Endothelial cell (in vitro differentiated cells): ENCODE measurements at places on chromosomes 6 and 20. TPM values are rescaled to one million over a fixed set of nuclear protein-coding genes. Genes with fewer than 3 reads are reported as not detected.

DNA sequence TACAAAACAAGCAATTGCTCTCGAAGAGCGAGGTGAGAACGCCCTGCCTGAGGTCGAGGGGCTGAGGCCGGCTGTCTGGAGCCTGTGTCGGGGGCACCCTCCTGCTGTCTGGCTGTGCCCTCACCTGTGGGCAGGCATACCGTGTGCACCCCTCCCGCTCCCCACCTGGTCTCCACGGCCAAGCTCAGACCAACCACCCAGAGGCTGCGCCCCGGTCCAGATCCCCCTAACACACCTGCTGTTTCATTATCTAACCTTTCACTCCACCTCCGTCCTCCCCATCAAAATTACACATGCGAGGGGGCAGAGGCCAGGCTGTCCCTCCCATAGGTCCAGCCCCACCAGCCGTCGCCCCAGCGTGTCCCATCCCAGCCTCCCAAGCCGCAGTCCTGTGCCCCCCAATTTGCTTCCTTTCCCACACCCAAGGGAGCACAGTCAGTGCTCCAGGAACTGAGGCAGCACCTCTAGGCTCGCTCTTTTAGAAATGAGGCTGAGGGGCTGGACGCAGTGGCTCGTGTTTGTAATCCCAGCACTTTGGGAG is 35.2 kb downstream of the NTSR1 start:
- peaks cover 8% of the 10 kb centered on the region for H3K4me1 ChIP-seq
- no peak overlapping the region for H3K4me3 ChIP-seq
- no peaks in the 10 kb centered on the region for H3K36me3 ChIP-seq
- no peak for DNase-seq

DNA sequence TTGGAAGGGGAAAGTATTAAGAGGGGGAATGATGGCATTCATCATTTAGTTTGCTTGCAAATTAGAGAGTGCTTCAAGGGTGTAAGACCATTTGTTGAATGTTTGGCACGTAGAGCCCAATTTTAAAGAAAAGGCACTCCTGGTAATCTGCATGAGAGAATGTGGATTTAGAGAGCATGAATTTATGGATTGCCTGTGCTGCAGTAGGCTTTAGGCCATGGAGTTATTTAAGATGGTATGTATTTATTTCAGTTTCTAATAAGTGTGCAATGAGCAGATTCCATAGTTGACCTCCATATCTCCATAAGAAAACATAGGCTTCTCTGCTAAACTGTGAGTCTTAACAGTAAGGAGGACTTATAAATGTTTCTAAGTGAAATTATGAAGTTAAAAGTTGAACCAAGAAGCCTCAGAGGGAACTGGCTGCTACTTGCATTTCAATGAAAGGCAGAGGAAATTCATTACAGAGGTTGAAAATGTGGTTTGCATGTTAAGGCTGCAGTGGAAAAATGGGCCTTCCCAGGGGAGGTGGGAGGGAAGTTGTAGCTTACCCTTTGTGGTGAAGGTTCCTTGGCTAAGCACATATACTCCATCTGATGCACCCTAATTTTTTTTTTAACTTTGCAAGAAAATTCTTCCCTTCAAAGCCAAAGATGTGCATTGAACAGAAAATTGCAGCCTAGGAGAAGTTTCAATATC is 134.2 kb downstream of the CARMIL1 start:
- no peak for DNase-seq
- H3K36me3 ChIP-seq: no peaks in the 10 kb centered on the region
- H3K27me3 ChIP-seq: peaks cover 3% of the 10 kb centered on the region
- peaks cover 42% of the 10 kb centered on the region for H3K4me1 ChIP-seq

GRCh38 chr20:59987135-59987534 is 28.9 kb downstream of the CDH26 start:
- no peak for DNase-seq
- H3K4me1 ChIP-seq: peaks cover 2% of the 10 kb centered on the region
- H3K4me3 ChIP-seq: no peak overlapping the region
- no peaks in the 10 kb centered on the region for H3K36me3 ChIP-seq
- no peaks in the 10 kb centered on the region for H3K27me3 ChIP-seq

DNA sequence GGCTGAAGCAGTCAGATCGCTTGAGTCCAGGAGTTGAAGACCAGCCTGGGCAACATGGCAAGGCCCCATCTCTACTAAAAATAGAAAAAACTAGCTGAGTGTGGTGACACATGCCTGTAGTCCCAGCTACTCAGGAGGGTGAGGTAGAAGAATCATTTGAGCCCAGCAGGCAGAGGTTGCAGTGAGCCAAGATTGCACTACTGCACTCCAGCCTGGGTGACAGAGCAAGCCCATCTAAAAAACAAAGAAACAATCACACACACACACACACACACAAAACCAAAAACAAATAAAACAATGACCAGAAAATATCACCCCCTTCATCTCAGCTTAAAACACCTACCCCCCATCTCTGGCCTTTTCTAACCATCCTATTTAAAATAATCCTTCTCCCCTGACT is 68.0 kb downstream of the BTBD9 start:
- no peak overlapping the region for H3K4me3 ChIP-seq
- H3K27me3 ChIP-seq: no peaks in the 10 kb centered on the region
- H3K27ac ChIP-seq: no peak overlapping the region
- H3K36me3 ChIP-seq: no peaks in the 10 kb centered on the region
- no peak for DNase-seq

DNA sequence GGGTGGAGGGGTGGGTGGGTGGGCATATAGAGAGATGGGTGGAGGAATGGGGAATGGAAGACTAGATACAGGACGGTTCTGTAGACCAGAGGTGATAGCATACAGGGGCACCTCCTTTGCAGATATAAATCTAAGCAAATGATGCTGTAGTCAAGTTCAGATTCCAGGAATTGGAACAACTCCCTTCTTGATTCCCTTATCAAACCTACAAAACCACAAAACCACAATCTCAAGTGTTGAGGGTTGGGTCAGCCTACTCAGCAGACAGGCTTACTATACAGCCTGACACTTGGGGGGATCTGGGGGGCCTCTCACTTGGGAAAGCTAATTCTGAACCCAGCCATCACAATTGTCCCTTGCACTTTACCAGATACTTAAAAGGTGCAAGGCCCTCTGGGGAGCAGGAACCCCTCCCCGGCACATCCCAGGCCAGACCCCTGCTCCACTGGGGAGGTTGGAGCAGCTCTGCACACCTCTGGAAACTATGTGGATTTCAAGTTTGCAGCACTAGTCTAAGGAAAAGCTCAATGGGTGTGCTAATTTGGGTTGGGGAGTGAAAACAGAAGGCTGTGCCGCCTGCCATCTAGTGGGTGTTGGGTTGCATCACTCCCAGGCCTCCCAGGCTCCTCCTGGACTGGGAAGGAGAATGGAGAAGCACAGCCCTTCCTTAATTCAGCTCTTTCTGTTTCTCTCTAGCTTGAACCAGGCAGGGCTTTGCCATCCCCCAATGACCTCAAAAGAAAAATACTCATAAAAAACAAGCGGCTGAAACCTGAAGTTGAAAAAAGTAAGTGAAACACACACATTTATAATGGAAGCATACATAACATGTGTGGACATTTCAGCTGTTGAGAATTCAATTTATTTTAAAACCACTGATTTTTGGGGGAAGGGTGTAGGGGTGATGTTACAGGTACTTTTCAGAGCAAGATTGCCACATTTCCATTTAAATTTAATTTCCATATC is 121.2 kb upstream of the LAMP5 start:
- no peak overlapping the region for H3K4me3 ChIP-seq
- no peak overlapping the region for H3K27ac ChIP-seq
- peaks cover 2% of the 10 kb centered on the region for H3K27me3 ChIP-seq

- H3K4me1 ChIP-seq: peaks cover 4% of the 10 kb centered on the region
- peaks cover 6% of the 10 kb centered on the region for H3K36me3 ChIP-seq
- no peak overlapping the region for H3K4me3 ChIP-seq
- no peaks in the 10 kb centered on the region for H3K27me3 ChIP-seq
- no peak overlapping the region for H3K27ac ChIP-seq
- DNase-seq: no peak
Measured at GRCh38 chr6:139152088-139152891, 17.4 kb downstream of the HECA start.

GRCh38 chr6:163314791-163315470 is 99.6 kb upstream of the QKI start:
- H3K36me3 ChIP-seq: no peaks in the 10 kb centered on the region
- H3K27me3 ChIP-seq: peaks cover under 1% of the 10 kb centered on the region
- H3K4me3 ChIP-seq: no peak overlapping the region
- no peaks in the 10 kb centered on the region for H3K4me1 ChIP-seq
- DNase-seq: no peak

- H3K27ac ChIP-seq: no peak overlapping the region
- peaks cover 4% of the 10 kb centered on the region for H3K27me3 ChIP-seq
- no peak for DNase-seq
- H3K4me3 ChIP-seq: no peak overlapping the region
- peaks cover 13% of the 10 kb centered on the region for H3K4me1 ChIP-seq
Measured at GRCh38 chr20:38628580-38629470, 27.2 kb downstream of the ARHGAP40 start.

DNA sequence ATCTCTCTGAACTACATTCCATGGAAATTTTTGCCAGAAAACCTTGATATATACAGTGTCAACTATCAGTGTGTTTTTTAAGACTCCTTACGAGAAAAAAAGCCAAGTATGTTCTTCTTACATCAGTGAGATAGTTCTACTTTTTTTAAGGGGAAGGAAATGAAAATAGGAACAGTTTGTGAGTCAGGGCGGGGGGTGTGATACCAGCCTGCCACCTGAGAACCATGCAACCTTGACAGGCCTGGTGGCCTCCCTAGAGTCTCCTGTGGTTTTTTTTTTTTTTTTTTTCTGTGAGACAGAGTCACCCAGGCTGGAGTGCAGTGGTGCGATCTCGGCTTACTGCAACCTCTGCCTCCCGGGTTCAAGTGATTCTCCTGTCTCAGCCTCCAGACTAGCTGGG is 96.3 kb upstream of the GCM1 start:
- H3K4me1 ChIP-seq: no peaks in the 10 kb centered on the region
- DNase-seq: no peak
- H3K27me3 ChIP-seq: no peaks in the 10 kb centered on the region
- H3K4me3 ChIP-seq: no peak overlapping the region

DNA sequence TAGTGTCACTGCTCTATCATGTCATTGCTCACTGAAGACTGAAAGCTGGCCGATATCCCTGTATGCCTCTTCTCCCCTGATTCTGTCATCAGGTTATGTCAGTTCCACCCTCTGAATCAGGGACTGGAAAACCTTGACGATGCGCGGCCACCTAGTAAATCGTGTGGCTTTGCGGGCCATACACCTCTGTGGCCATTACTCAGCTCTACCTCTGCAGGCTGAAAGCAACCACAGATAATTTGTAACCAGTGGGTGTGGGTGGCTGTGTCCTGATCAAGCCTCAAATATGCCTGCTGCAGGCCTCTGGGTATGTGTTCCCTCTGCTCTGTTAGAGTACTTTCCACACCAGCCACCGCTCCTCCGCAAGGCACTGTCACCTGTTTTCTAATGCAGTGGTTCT is 105.2 kb downstream of the GMPR start:
- no peak overlapping the region for H3K27ac ChIP-seq
- no peaks in the 10 kb centered on the region for H3K4me1 ChIP-seq
- no peaks in the 10 kb centered on the region for H3K36me3 ChIP-seq
- H3K4me3 ChIP-seq: no peak overlapping the region
- peaks cover 2% of the 10 kb centered on the region for H3K27me3 ChIP-seq
- no peak for DNase-seq

DNA sequence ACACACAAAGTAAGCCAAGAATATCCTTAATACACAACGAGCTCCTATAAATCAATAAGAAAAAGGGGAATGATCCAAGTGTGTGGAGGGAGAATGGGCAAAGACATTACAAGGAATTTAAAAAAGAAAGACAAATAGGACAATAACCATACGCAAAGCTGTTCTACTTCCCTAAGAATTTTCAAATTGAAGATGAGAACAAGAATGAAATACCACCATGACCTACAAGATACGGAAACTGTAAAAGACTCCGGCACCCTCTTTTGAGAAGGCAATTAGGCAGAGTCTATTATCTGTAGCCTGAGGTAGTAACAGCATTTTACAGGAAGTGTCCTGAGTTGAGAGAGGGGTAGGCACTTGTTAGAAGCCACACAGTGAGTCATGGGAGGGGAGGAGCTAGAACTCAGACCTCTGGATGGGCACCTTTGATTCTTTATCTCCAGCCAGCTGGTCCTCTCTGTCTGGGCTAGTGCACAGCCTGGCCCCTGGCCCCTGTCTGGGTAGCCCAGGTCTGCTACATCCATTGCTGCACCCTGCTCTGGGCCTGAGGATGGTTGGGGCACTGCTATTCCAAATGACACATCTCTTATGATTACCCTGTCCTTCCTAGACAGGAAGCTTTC is 15.3 kb downstream of the RSPO4 start:
- H3K27ac ChIP-seq: no peak overlapping the region
- H3K4me3 ChIP-seq: no peak overlapping the region
- peaks cover 3% of the 10 kb centered on the region for H3K27me3 ChIP-seq
- no peaks in the 10 kb centered on the region for H3K4me1 ChIP-seq
- H3K36me3 ChIP-seq: no peaks in the 10 kb centered on the region

GRCh38 chr20:25309395-25310267 is 61.7 kb downstream of the PYGB start:
- peaks cover 13% of the 10 kb centered on the region for H3K36me3 ChIP-seq
- peaks cover 14% of the 10 kb centered on the region for H3K27me3 ChIP-seq
- DNase-seq: no peak
- no peak overlapping the region for H3K27ac ChIP-seq
- peaks cover 6% of the 10 kb centered on the region for H3K4me1 ChIP-seq

GRCh38 chr20:33947709-33948295 is 45.9 kb upstream of the RALY start:
- H3K4me1 ChIP-seq: no peaks in the 10 kb centered on the region
- peaks cover 4% of the 10 kb centered on the region for H3K36me3 ChIP-seq
- no peak overlapping the region for H3K27ac ChIP-seq
- peaks cover 6% of the 10 kb centered on the region for H3K27me3 ChIP-seq
- peak; percentile 58 for DNase-seq

- peaks cover 2% of the 10 kb centered on the region for H3K27me3 ChIP-seq
- peaks cover 18% of the 10 kb centered on the region for H3K36me3 ChIP-seq
- no peaks in the 10 kb centered on the region for H3K4me1 ChIP-seq
- no peak for DNase-seq
Measured at GRCh38 chr20:34070079-34070439, 42.0 kb downstream of the EIF2S2 start.

DNA sequence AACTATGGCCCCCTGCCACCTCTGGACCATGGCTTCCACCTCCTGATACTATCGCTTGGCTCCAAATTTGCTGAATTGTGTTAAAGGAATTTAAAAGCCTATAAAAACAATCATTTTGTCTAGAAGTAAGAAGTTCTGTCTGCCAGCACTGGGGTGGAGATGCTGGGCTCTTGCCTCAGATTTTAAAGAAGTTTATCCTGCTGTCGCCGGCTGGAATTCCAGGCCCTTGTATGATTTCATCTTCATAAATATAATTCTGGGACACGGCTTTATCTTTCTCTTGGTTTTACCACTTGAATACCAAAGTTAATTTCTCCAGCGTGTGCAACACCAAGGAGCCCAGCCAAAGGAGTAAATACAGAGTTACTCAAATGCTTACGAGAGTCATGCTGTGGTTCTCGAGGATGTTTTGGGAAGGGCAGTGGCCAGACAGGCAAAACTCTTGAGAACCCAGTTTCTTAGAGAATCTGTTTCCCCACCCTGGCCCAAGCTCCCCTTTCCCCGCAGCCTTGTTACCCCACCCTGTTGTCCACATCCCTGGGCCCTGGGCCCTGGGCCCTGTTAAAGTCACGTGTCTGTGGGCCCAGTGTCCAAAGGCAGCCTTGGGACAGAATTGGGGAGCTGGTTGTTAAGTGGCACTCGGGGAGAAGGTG is 31.9 kb downstream of the C6orf89 start:
- no peak overlapping the region for H3K27ac ChIP-seq
- no peak overlapping the region for H3K4me3 ChIP-seq
- no peaks in the 10 kb centered on the region for H3K27me3 ChIP-seq

PLCB4 gene
- total RNA-seq: 10.5 TPM

ANKRD6 gene
- 70.9 TPM for total RNA-seq

SYCP2 gene
- total RNA-seq: 2.1 TPM
